ENCODE measurements at places on chromosomes 1 and 21. TPM values are rescaled to one million over a fixed set of nuclear protein-coding genes. Genes with fewer than 3 reads are reported as not detected.

Gene OR2T29
- not detected for total RNA-seq

Gene PTGFR
- total RNA-seq = not detected

Gene CD34
- total RNA-seq = 0.39 TPM

Gene MAPKAPK2
- 46.6 TPM for total RNA-seq

Gene LDLRAD1
- total RNA-seq = not detected

Gene CHIT1
- not detected for total RNA-seq

All from H1 (cell line).